ENCODE measurements at places on chromosomes 4 and X.

GRCh38 chr4:45484740-45485139 is 639.1 kb downstream of the GABRG1 start:
- DNase-seq = no peak

GRCh38 chr4:146023334-146023967 is 84.8 kb upstream of the ZNF827 start:
- DNase-seq = no peak

DNA sequence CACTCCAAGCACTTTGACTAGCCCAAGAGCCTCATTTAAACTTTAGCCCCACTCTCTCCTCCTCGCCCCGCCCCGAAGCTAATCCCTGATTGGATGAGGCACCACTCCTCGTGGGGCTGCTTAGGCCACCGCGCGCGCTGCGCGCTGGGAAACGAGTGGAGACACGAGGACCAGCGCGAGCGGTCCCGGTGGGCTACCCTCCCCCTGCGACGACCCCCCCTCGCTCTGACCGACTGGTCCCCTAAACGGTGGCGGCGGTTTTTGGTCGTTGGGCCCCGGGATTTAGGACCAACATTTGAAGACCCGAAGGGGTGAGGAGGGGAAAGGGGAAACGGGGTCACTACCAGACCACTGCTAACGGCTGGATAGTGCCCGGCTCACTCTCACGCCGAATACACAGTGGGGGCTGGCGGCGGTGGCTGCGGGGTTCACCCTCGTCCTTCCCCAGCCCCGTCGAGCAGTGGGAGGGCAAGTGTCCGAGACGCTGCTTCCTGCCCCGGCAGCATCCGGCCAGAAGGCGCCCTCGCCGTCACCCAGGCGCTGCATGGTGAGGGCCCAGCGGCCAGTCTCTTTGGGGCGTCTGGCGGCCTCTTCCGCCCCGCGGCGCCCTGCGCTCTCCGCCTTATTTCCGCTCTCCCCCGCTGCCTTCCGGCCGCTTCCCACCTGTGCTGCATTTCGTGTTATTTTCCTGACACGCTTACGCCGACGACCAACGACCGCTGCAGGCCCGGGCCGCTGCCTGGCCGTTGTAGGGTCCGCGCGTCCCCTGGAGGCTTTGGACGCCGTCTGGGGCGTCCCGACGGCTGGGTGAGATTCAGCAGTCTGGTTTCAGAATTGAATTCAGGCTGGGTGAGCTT is at the start of gene RBM46:
TSS of gene RBM46 (plus strand) at position 147 of the 857 bp plus-strand sequence. CDS start 15,481 bp downstream, outside the sequence.
- DNase-seq = no peak

DNA sequence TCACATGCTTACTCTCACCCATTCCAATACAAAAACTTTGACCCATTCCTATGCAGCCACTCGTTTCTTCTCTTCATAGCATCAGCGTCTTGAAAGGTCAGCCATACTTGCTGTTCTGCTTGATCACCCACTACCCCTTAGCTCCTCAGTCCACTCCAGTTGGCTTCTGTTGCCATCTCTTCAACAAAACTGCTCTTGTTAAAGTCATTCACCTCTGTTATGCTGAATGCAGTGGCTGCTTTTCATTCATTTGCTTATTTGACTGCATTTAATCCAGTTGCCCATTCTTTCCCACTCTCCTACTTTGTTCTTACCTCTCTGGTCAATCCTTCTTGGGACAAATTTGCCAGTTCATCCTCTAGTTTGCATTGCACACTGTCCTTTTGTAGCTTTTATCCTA is 24.9 kb downstream of the CEP135 start:
- no peak for DNase-seq

DNA sequence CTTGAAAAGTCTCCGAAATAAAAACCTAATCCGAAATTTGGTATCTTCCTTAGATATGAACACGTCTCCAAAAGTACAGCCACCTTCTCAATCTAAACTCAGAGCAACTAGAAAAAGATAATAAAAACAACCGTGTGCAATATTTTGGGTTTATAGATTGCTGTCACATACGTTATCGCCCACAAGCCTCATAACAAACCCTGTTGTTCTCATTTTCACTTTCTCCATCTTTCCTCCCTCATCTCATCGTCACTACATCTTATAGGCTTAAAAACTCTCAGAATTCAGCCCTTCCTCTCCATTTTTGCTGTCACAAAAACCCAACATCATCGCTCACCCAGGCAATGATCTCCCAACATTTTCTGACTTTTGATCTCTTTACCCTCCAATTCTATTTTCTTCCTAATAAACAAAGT is 448 bp upstream of the SCFD2 start:
- no peak for DNase-seq
